Spleen (tissue), 13 donors: ENCODE measurements at places on chromosomes 16 and 17. TPM values are rescaled to one million over a fixed set of nuclear protein-coding genes. Genes with fewer than 3 reads are reported as not detected.
A peak's percentile ranks its signal among the peaks of the same experiment; 100 is the strongest.

Gene CACNA1G
- total RNA-seq, result 0.59 TPM

Gene KRT25
- not detected for total RNA-seq

Gene PDILT
- total RNA-seq, result not detected

DNA sequence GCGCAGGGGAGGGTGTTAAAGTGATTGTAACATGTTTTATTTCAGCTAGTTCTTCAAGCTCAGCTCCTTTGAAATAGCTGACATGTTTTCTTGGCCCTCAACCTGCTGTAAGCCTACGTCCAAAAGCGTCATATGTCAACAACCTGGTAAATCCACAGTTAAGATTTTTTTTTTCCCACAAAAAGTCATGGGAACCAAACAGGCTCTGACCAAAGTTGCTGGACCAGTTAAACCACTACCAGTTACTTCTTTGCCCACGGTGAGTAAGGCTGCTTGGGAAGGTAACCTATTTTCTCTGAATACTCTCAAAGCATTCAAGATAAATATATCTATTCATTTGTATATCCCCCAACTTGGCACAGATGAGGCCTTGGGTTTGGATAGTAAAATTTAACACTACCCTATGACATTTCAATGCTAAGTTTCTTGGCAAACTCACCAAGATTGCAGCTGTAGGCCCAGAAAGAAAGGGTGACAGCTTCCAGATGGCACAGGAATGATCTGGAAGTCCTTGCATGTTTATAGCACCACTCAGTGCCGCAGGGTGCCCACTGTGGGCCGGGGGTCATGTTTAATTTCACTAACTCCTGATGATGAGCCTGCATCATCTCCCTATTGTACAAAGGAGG lies 166.2 kb downstream of the XYLT1 start:
- DNase-seq, result no peak

DNA sequence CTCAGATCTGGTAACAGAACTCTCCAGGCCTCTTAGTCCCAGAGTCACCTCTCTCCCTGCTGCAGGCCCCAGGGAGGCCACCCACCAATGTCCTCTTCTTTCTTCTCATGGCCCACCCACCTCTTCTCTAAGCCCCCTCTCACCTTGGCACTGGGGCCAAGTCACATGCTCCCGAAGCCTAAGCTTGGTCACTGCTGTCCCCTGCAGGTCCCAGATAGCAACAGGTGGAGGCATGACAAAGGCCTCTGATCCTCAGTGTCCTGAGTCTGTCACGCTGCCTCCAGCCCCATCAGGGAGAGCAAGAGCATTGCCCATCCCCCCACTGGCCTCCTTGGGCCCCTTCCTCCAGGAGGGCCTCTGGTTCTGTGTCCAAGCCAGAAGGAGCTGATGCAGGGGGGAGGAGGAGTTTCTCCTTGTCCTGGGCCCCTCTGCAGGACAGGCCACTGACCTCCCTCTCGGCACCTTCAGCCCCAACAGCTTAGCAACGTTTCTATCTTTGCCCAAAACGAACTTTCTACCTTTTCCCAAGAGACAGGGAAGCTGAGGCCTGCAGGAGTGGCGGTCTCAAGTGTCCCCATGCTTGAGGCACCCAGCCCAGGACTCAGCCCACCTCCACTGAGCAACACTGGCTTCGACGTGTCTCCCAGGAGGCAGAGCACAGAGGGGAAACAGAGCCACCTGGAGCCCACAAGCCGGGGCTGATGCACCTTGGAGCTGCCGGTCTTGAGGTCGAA lies 8.6 kb downstream of the P2RX1 start:
- DNase-seq, result no peak

DNA sequence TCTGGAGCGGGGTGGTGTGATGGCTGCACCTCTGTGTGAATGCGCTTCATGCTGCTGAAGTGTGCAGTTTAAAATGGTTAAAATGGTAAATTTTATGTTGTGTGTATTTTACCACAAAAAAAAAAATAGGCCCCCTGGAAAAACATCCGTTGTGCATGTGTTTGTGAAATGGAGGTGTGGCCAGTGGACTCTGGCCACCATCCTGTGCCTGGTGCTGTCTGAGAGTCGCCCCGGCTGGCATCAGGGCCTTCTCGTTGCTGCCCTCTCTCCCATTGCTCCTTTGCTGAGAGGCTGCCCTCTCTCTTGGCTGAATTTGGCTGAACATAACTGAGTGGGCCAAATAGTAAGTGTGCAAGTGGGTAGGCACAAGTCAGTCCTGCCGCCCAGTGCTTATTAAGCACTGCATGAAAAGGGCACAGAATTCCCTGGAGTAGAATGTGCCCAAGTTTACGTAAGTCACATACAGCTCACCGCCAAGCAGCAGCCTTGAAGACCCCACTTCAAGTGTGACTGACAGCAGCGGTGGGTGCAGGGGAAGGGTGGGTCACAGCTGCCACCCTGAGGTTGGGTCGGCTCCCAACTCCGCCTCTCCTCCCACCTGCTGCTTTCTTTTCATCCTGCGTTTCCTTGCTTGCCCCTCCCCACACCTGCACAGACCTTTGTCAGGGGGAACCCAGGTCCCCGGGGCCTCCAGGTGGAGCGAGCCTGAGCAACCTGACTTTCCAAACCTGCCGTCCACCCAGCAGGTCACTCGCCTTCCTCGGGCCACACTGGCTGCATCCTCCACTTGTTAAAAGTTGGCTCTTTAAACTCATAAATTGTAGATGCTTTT lies 46.8 kb downstream of the FOXK2 start:
- no peak for DNase-seq

DNA sequence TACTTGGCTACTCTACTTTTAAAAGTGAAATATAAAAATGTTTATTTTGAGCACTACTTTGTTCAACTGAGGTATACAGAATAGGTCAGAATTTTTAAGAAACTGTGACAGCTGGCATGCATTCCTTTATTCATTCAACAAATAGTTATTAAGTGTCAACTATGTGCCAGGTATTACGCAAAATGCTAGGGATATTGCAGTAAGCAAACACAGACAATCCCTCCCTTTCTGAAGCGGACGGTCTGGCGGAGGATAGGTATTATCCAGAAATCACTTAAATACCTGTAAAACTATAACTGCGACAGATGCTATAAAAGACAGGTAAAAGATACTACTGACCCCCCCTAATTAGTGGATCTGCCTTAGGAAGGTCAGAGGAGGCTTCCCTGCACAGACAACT lies 26.1 kb downstream of the METTL16 start:
- DNase-seq, result no peak

DNA sequence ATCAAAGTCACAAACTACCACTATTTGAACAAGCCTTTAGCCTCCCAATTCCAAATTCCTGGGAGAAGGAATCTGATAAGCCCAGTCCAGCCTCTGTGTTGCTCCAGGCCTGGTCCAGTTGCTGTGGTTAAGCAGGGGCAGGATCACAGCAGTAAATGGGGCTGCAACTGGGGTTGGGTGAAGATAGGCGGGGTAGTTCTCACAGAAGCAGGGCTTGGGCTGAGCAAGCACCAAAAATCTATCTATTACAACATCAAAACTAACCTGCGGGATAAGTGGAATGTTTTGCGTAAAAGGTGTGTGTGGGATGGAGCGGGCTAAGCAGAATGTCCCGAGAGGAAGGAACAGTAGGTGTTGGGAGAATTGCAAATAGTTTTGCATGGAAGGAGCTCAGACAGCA lies 23.0 kb upstream of the RNF135 start:
- DNase-seq, result peak; percentile 31

- DNase-seq, result no peak
Observed at GRCh38 chr17:79033046-79033616, 9.2 kb downstream of the C1QTNF1 start.

DNA sequence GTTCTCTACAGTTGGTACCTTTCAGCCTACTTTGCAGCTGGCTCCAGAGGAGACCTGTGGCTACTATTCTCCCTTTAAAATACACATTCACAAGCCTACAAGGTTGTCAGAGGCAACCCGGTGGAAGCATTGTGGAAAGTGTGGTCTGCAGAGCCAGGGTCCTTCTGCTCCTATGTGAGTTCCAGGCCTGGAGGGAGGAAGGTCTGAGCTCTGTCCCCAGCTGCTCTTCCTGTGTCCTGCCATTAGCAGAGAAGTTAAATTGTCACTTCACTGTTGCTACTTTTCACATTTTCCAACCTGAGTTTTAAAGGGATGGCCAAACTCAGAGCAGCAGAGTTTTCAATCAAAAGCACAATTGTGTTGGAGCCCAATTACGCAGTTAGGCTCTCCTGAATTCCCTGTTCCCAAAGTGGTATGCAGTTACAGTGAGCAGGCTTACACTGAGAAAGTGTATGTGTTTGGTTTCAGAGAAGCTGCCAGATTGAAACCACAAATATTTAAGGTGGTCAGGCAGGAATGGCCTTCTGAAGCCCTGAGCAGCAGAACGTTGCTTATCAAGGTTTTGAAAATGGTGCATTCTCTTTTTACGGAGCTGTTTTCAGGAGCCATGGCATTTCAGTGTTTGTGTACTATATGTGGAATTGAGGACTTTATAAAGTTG lies 25.0 kb downstream of the MAP3K3 start:
- DNase-seq, result no peak

GRCh38 chr17:45135192-45135977 lies at the start of gene ACBD4:
ACBD4 (plus strand) TSS chr17:45135687; CDS start chr17:45136145, 458 bp downstream.
- peak; percentile 99 for DNase-seq

DNA sequence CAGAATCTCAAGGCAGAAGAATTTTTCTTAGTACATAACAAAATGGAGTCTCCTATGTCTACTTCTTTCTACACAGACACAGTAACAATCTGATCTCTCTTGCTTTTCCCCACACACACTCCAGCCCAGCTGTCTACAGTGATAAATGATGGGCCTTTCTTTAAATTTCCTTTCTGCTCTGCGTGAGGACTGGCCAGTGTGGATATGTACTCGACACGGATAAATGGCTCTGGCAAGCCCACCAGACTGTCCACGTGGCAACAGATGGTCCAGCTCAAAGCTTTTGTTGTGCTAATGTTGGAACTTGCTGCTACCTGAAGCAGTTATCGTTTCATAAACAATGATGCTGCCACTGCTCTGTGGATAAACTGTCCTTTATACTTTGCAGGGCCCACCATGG lies 410.7 kb downstream of the TMEM114 start:
- DNase-seq, result no peak

DNA sequence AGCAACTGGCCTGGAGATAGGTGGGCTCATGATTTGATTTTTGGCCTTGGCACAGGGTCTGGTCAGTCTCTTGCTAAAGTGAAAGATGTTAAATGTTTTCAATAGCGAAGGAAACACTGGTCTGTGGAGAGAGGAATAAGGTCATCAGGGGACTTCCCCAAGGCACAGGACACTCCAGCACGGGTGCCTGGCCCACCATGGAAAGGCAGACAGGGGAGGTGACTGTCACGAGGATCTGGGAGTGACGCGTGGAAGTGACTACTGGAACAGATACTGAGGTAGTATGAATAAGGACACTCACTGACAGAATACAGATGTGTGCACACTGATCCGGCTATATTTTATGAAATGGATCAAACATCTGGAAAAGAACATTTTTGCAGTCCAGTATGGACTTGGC lies 16.7 kb upstream of the ICAM2 start:
- DNase-seq, result no peak
